AG10803 (cell line): ENCODE measurements at places on chromosomes 16 and 17.

- DNase-seq, result peak; percentile 47
These were observed 17.0 kb upstream of the ABCA8 start for GRCh38 chr17:68972119-68972704.

DNA sequence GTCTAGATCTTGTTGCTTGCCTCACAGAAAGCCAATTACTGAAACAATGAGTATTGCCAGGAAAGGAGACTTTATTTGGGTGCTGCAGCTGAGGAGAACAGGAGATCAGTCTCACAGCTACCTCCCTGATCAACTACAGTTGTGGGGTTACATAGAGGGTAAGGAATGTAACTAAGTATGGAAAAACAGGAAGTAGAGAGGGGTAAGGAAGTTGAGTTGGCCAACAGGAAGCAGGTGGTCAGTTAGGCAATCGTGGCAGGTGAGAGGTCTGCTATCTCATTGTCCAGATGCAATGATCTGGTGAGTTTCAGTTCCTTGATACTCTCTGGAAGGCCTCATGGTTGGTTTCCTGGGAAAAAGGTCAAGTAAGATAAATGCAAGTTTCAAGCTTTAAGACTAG, 333.1 kb upstream of the GOT2 start:
- DNase-seq, result no peak

GRCh38 chr17:43671031-43671692, 9.4 kb upstream of the MEOX1 start:
- DNase-seq, result peak; percentile 67

DNA sequence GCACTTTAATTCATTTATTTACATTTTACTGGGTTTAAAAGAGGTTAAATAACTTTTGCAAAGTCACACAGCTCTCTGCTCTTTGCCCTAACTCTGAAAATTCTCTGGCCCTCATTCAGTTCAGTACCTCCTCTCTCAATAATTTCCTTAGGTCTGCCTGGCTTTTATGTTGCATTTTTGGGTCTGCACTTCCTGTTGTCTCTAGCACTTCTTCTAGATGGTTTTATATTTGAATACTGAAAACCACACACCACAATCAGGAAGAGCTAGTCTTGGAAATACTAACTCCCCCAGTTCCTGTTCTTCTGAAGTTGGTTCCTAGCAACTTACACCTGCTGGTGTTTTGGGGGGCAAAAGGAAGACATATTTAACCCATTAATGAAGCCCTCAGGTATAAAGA, 577.9 kb downstream of the HS3ST4 start:
- no peak for DNase-seq

DNA sequence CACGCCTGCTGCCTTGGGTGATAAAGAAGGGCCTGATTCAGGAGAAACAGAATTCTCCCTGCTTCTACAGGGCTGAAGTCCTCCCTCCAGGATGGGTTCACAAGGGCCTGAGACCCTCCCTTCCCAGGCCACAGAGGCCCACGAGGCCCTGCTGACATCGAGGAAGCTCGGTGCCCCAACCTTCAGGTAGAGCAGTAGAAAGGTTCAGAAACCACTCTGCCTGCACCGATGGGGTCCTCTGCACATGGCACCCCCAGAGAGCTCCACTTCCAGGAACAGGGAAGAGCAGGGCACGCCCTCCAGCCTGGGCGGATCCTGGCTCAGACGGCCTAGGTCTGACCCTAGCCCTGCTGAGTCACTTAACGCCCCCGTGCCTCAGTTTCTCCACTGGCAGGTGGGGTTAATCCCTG, 773 bp downstream of the CENPX start:
- no peak for DNase-seq

GRCh38 chr17:10474536-10474935, 5.2 kb upstream of the MYH4 start:
- no peak for DNase-seq

- DNase-seq, result peak; percentile 87
These were observed 9.0 kb downstream of the STAT5B start for GRCh38 chr17:42266918-42267766.

DNA sequence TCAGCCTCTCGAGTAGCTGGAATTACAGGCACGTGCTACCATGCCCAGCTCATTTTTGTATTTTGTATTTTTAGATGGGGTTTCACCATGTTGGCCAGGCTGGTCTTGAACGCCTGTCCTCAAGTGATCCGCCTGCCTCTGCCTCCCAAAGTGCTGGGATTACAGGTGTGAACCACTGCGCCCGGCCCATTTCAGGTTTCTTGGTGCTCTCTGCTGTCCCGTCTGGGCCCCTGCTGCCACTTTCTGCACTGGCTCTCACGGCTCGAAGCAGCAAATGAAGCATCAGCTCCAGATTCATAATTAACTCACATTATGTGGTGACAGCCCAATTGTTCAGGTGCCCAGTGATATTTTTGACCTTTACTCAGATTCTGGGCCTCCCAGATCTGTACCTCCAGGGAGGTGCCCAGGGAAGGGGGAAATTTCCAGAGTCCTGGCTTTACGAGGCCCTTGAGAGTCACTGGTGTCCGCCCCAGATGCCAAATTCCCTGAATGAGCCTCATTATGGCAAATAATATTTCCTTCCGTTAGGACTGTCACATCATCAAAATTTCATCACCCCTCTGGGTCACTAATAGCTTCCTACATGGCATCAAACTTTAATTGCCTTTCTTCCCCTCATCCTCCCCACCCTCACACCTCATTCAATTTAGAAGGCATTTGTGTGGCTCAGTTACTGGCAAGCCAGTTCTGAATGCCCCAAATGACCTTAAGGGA, 9.0 kb downstream of the SDK2 start:
- DNase-seq, result no peak

DNA sequence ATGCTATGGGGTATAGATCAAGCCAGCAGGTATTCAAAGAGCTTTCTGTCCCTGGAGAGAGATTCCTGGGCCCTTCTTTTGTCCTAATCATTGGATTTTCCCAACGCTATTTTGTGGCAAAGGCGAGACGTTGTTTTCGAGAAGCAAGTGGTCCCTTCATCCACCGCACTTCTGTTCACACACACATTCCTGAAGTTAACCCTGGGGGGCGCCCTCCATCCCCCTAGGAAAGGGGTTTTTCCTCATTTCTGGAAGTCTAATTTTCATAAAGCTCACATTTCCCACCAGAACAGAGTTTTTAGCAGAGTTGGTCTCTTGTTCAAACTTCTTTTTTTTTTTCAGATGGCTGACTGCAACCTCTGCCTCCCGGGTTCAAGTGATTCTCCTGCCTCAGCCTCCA, 11.9 kb downstream of the SCGB1C2 start:
- DNase-seq, result no peak

DNA sequence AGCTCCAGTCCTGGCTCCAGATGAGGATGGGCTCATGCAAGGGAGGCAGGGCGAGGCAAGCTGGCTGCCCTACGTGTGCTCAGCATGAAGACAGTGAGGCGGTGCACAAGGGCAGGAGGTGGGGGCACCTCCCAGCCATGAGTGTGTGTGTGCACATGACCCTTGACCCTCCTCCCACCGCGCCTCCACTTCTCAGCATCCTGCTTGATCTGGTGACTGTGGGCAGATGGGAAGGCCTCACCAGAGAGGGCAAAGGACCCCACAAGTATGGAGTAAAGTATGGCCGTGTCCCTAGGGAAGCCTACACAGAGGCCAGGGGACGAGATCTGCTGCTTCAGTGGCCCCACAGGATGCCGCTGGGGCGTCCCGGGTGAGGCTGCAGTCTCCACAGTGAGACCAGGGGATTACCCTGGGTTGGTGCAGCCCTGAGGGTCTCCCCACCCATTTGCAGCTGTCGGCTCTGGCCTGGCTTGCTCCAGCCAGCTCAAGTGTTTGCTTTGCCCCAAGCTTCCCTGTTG, 7.9 kb upstream of the RNF222 start:
- DNase-seq, result no peak

GRCh38 chr17:3690094-3690715, 5.8 kb downstream of the P2RX5 start:
- DNase-seq, result no peak

DNA sequence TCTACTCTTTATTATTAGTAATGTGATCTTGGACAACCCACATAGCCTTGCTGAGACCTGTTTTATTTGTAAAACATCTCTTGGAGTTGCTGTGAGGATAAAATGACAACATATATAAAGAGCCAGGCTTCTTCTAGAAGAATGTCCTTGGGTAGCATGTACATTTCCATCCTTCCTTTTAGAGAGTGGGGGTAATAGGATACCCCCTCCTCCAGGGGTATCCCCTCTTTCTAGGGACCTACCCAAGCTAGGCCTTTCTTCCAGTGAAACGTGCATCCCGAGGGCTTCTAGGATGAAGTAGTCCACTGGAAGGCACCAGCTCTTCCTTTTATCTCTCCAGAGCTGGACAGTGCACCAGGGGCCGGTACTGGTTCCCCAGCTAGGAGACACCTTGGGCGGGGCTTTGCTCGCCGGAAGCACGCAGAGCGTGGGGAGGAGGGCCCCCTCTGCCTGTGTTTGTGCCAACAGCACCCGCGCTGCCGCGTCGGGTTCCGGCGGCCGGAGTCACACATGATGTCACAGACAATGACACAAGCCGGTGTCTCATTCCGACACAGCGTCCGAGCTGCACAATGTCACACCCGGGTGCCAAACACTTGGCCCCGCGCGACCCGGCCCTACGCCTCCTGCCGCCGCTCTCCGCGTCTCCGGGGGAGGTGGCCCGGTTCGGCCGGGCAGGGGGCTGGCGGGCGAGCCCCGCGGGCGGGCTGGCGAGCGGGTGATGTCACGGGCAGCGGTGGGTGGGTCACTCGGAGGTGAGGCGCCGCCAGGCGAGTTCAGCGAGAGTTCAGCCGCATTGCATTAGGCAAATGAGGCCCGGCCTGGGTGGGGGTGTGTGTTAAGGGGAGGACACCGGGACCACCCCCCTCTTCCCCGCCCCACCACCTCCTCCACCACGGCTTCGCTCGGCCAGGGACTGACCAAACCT, 23.4 kb downstream of the GJD3 start:
- peak; percentile 70 for DNase-seq

GRCh38 chr16:15963307-15963910, 14.0 kb downstream of the ABCC1 start:
- DNase-seq, result no peak

DNA sequence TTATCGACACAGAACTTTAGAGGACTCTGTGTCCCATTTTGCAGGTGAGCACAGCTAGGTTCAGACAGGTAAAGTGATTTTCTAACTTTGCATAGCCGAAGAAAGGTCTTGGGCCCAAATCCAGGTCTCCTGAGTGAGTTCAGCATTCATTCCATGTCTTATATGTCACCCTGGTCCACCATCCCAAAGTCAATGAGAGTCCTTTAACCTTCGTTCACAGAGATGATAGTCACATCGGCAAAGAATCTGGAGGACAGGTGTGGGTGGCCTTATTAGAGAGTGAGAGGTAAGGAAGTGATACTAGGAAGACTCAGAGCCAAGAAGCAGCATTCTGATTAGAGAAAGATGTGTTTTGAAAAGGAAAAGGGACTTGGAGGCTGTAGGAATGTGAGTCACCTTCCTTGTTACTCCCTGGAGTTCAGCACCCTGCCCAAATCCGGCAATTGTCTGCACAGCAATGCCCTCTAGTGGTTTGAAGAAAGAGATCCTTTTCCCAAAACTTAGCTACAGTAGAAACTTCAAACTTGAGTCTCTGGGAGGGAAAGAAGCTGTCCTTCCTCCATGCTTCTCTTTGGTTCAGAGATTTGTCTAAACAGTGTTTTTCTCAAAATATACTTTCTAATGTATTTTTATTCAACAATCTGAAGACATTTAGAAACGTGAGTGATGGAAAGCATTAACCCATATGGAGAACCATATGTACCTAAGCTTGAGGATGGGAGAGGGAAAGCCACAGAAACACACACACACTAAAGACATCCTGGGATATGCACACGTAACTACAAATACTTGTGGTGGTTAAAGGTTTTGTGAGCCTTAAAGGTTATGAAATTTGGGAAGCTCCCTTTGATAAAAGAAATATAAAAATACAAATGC, 96.4 kb upstream of the SHISA6 start:
- peak; percentile 34 for DNase-seq

DNA sequence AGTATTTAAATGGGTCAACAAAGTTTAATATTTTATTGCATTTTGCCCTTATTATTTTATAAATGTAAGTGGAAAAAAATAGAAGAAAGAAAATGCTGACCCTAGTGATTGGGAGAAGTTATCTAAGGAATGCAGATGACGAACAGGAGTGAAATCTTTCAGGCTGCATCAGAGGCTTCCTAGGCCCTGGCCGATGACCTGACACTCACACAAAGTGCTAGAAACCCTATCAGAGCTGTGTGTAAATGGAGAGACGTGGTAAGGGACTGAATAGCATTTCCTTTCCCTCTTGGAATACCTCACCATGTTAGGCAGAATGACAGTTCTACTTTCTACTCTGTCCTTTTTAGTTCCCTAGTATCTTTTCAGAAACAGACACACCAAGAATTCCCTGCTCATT, 44.9 kb upstream of the CNEP1R1 start:
- DNase-seq, result peak; percentile 9

DNA sequence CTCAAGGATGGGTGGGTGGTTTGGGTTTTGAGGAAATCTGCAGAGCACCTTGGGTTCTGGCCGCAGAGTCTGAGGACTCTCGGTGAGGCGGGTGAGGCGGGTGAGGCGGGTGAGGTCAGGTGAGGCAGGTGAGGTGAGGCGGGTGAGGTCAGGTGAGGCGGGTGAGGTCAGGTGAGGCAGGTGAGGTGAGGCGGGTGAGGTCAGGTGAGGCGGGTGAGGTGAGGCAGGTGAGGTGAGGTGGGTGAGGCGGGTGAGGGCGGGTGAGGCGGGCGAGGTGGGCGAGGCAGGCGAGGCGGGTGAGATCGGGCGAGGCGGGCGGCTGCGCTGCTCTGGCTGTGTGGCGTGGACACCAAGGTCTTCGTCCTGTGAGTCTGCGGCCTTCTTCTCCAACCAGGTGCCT, 24.1 kb upstream of the RPL13 start:
- DNase-seq, result no peak

- peak; percentile 83 for DNase-seq
These were observed 128.8 kb downstream of the ASIC2 start for GRCh38 chr17:33164169-33164881.

GRCh38 chr16:10500582-10500981, 79.8 kb downstream of the EMP2 start:
- no peak for DNase-seq

- DNase-seq, result no peak
These were observed 102.1 kb downstream of the SNX29 start for GRCh38 chr16:12078405-12079280.
